NCI-H446 (cell line): ENCODE measurements at places on chromosomes 1 and 21.
A peak's percentile ranks its signal among the peaks of the same experiment; 100 is the strongest.

- DNase-seq: no peak
These were observed 153.9 kb downstream of the GRIK3 start for GRCh38 chr1:36880155-36881067.

DNA sequence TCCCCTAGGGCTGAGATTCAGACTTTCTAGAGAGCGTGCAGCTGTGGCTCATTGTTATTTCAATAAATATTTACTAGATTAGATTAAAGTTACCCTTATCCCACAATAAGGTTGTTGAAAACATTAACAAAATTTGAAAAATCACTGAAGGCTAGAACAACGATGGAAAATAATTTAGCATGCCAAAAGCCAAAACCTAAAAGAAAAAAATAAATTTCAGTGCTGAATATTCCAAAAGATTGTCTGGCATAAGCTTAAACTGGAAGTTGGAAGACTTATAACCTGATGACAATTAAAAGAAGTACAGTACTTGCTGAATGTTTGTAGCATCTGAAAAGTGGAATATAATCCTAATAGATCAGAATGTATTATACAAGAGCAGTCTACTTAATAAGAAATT, 221.3 kb downstream of the USH2A start:
- no peak for DNase-seq

GRCh38 chr1:207318072-207318619, 3.3 kb upstream of the CD55 start:
- DNase-seq: no peak

- DNase-seq: no peak
These were observed 52.2 kb upstream of the KDM4A start for GRCh38 chr1:43597721-43598120.

DNA sequence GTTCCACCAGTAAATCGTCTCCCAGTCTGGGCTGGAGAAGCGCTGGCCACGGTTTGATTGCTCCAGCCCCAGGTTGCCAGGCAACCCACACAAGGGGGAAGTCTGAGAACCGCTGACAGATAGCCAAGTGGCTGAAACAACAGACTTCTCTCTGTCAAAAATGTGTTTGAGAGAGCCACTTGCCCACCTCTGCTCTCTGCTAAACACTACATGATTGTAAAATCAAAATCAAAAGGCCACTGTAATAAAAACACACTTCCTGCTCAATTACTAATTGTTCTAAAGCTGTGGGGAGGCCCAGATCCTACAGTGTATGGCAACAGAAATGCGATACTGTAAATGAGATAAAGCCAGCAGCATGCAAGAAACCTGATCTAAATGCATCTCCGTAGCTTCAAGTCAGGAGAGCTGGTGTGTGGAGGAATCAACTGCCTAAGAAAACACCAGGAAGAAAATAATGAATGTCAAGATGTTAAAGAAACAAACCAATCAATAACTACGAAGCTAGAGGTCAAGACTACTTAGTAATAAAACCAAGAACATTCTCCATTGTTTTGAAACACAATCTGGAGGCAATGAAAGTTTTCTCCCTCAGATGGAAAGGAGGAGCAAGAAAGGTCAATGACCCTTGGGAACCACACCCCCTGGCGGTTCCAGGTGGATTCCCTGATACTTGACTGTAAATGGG, 121.2 kb downstream of the SLC45A1 start:
- DNase-seq: peak; percentile 81

DNA sequence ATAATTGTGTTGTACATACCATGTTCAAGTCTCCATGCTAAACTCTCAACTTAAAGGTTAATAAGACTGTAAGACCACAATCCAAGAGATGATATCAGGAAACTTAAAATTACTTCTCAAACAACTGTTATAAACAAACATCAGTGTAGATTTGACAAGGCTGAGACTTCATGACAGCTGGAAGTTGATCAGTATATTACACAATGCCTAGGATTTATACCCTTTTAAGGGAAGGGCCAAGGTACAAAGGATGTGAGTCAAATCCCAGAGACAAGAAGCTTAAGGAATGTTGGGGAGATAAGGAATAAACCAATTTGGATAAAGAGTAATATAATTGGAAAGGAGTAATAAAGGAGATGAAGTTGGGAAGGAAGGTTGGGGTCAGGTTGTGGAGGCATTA, 98.8 kb downstream of the LBR start:
- DNase-seq: no peak

DNA sequence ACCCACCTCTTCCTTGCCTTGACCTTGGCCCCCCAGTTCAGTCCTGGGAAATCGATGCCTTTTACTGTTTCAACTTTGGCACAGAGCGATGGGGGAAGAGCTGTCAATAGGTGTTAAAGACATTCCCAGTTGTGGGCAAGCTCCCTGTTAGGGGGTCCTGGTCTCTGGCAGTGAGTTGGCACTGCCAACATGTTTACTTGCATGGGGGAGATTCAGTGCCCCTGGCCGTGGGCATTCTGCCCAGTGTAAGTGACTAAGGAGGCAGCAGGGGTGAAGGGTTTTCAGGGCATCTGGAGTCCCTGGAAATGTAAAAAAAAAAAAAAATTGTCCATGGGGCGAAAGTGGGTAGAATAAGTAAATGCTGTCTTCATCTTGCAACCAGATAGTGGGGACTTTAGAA, 407.0 kb downstream of the PTPRU start:
- no peak for DNase-seq

DNA sequence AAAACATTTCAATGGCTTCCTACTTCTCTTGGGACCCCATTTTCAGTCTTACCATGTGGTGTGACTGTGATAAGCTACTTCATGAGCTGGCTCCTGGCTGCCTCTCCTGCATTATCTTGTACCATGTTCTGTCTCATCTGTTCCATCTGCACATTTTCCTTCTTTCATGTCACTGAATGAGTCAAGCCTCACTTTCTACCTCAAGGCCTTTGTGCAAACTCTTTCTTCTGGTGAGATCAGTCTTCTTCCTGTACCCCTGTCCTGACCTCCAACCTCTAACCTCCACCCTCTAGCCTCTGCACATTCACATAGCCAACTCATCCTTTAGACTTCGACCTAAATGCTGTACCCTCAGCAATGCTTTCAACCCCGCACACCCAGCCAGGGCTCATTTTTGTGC, 9.6 kb upstream of the FAM78B start:
- no peak for DNase-seq

DNA sequence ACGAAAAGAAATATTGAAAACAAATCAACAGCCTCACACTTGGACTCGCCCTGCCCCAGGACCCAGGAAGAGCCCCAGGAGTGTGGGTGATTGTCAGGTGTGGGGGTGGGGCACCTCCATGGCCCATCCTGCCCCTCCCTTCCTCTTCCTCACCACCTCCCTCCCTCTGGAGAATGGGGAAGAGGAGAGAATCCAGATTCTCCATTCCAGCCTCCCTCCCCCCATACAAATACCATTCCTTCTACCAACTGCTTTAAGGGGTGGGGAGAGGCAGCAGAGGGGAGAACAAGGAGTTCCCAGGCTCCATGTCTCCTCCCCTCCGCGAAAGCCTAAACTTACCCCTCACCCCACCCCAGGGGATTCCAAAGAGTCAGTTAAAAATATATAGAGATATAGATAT, 36.7 kb downstream of the MEF2D start:
- DNase-seq: no peak

DNA sequence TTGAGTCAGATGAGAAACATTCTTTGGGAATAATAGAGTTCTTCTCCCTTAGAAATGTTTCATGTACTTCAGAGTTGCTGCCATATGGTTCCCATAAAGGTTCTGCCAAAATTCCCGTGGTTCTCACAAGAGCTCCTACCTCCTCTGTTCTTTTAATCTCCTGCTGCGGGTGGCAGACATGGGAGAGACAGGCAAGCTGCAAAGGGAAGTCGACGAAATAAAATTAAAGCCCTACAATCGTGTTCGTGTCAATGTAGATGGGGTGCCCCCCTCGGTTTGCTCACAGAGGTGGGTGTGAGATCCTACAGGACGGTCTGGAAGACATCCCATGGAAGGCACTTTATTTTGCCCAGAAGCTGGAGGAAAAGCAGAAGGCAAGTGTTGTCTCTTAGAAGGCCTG, 276.0 kb downstream of the RWDD3 start:
- DNase-seq: peak; percentile 88

DNA sequence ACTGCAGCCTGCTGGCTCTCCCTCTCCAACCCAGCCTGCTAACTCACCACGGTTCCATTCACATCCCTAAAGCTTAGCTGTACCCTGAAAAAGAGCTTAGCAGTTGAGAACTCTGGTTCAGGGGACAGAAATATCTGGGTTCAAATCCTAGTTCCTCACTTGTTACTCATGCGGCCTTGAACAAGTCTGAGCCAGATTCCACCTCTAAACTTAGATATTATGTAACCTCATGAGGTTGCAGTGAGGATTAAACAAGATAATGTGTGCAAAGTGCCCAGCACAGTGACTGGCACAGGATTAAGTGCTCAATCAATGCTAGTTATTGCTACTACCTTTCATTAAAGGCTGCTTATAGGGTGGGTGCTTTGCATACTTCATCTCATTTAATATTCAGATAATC, 41.3 kb upstream of the DHCR24 start:
- no peak for DNase-seq

- no peak for DNase-seq
These were observed 188.1 kb upstream of the SAMSN1 start for GRCh38 chr21:14734191-14734590.

DNA sequence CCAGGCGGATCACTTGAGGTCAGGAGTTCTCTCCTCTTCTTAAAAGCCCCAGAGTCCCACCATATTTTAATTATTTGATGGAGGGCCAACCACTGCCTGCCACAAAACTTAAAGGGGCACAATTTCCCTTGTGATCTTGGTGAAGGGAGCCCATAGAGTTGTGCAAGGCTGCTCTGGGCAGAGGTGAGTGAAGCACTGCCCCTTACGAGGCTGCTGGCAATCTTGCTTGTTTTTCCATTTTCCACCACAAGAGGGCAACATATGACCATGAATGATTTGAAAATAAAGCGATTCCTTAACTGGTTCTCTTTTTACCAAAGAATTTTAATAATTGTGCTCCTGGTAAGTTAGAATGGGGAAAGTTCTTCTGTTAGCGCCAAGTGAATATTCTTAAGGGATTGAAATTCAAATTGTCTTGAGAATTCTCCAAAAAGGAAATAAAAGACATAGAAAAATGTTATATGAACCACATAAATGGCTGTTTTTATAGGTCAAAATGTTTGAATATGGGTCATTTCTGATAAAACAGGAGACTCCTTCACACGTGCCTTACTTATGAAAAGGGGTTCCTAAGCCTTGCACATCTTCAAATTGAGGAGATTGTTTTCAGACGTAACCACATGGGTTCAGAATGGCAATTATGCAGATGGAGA, 22.7 kb downstream of the PGM1 start:
- peak; percentile 92 for DNase-seq

- DNase-seq: no peak
These were observed 7.6 kb downstream of the FOXO6 start for GRCh38 chr1:41368801-41369200.

GRCh38 chr1:154351363-154352068, 26.2 kb downstream of the ATP8B2 start:
- no peak for DNase-seq

GRCh38 chr1:245332513-245332912, 177.7 kb downstream of the KIF26B start:
- DNase-seq: no peak

DNA sequence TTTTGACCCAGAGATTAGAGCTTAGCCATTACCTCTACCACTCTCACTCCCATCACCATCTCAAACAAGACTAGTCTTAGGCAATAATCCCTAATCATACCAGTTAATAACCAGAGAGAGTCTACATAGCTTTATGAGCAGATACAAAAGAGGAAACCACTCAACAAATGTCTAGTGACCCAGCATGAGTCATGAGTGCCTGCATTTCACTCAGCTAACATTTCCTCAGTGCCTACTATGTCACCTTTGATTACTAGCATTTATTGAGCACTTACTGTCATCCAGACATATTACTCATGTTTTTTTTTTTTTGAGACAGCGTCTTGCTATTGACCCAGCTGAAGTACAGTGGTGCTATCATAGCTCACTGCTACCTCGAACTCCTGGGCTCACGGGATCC, 35.9 kb upstream of the GALNT2 start:
- DNase-seq: no peak

- peak; percentile 79 for DNase-seq
These were observed 25.5 kb downstream of the CAPN9 start for GRCh38 chr1:230772457-230773395.

DNA sequence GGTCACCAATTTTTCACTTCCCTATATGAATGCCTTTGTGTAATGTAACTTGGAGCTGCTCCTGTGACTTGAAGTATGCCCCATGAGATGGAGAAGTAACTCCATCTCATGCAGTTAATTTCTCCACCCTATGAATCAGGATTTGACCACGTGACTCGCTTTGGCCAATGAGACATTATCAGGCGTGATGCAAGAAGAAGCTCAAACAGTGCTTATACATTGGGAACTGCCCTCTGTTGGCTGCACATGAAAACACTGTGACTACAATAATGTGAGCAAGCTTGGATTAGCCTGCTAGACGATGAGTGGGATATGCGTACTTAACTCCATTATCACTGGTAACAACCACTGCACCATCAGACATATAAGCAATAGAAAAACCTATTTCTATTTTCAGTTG, 684.4 kb downstream of the PLA2G4A start:
- DNase-seq: no peak

- no peak for DNase-seq
These were observed 289.8 kb upstream of the POU3F1 start for GRCh38 chr1:38336301-38336923.

GRCh38 chr1:43243299-43243698, 26.5 kb upstream of the TMEM125 start:
- DNase-seq: no peak

- no peak for DNase-seq
These were observed 109.0 kb downstream of the NGF start for GRCh38 chr1:115229016-115229415.

DNA sequence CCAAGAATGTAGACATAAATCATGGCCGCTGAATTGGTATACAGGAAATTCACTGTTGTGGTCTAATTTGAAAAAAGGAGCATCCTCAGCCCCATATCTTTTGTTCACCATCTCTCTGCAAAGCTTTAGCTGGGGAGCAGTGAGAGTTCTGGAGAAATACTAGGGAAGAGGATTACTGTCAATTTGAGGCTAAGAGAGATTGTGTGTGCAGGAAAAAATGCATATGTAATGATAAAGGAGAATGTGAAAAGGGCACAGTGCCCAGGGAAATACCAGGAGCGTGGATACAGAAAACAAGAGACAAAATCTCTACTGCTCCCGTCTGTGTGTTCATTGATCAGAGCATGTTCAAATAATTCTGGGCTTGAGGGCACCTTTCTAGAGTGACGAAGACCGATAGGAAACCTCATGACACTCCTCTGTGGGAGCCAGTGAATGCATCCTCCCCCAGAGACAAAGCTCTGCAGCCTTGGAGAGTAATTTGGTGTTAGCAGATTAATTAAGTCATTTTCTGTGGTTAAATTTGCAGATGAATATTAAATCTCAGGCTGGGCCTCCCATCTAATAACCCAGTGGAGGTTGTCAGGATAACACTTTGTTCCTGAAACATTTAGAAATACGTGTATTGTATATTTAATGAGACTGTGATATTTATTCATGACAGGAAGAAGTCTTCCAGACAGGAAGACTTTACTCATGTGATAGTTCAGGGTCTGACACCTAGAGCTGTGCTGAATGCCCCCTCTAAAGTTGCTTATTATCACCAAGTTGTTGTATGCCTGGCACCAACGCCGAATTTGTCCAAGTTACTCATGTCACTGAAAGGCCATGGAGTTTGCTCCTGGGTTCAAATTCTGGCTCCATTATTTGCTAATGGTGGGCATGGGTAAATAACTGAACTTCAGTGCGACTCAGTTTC, 287.3 kb upstream of the SGIP1 start:
- DNase-seq: no peak
